ENCODE measurements at places on chromosomes 5 and 9.

GRCh38 chr5:142716963-142717362 is 31.1 kb upstream of the FGF1 start:
- DNase-seq, result peak; percentile 73

- no peak for DNase-seq
Observed at GRCh38 chr5:89320421-89321277, 437.7 kb upstream of the MEF2C start.

DNA sequence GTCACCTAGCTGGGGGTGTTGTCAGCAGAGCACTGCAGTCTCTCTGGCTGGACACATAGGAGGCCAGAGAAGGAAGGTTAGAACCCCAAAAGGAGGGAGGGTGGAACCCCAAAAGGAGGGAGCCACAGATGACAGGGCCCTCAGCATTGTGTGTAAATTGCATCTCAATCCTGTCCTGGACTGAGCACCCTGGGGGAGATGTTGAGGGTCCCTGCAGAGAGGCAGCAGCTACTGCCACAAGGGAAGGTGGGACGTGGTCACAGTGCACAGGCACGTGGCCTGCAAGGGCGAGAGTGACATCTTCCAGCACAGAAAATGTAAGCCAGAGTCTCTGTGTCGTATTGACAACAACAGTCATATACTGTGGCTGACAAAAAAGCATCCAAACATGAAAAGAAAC is 36.5 kb upstream of the CEP72 start:
- no peak for DNase-seq

- no peak for DNase-seq
Observed at GRCh38 chr5:124908581-124909451, 162.4 kb upstream of the ZNF608 start.

GRCh38 chr9:117233016-117233415 is 181.8 kb downstream of the ASTN2 start:
- DNase-seq, result no peak
